ENCODE measurements at places on chromosomes 3 and 15.

GRCh38 chr15:88202231-88202630 is 54.3 kb downstream of the NTRK3 start:
- DNase-seq, result no peak

GRCh38 chr15:84402856-84403608 is 167.5 kb downstream of the GOLGA6L4 start:
- DNase-seq, result no peak

GRCh38 chr3:112973325-112974177 is 1.4 kb downstream of the CD200R1 start:
- DNase-seq, result no peak

DNA sequence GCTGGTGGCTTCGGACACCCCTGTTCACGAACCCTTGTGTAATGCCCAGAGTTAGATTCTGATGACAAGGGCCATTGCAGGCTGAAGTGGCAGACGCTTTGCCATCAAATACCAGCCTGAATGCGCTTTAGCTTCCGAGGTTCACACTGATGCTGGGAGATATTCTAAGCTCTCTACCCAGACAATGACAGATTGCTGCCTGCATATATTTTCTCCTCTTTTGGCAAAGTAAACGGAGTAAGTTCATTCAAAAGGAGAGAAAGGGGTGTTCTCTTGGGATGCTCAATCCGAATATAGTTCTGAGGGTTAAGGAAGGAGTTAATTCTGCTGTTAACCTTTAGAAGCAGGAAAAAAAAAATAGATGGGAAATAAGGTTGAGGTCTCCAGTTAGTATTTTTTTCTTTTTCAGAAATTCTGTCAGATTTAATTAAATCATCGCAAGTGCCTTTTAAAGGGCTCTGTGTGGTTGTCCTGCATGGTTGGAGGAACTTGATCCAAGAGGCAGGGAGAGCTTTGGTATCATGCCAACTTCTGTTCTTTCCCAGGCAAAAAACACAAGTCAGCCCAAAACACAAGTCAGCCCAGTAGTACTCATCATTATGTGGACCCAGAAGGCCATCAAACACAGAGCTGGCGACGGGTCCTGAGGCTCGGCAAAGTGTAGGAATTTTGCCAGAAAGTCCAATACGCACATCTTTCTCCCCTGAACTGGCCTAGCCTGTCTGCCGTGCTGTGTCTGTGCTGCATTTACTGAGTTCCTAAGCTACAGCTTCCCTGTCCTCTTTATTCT is 70.9 kb upstream of the ST8SIA2 start:
- no peak for DNase-seq

GRCh38 chr3:45746777-45747622 is 49.3 kb downstream of the SLC6A20 start:
- DNase-seq, result no peak

DNA sequence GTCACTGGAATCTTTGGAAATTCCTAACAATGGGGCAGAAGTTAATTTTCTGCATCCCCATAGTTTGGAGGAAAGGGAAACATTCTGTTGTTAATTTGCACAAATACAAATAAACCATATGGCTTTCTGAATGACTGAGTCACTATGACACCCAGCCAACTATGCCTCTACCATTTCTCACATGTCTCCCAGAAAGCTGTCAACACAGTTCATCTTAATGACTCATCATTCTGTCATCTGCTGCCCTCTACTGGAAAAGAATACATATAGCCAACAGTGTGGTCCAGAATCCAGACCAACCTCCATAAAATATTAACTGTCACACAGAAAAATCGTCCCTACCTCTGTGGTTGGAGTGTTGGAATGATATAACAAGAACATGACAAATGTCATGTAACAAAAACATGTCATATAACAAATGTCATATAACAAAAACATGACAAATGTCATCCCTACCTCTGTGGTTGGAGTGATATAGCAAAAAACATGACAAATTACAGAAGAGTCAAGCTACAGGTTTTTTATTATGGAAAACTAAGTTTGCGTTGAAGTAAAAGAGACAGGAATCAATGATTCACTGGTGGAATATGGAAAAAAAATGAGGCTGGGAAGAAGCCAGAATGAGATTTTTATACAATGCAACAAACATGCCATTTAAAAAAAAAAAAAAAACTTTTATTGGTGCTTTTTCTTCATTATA is 47.7 kb upstream of the GYG1 start:
- DNase-seq, result peak; percentile 90

GRCh38 chr3:111610189-111610588 is 15.0 kb upstream of the ZBED2 start:
- DNase-seq, result no peak

DNA sequence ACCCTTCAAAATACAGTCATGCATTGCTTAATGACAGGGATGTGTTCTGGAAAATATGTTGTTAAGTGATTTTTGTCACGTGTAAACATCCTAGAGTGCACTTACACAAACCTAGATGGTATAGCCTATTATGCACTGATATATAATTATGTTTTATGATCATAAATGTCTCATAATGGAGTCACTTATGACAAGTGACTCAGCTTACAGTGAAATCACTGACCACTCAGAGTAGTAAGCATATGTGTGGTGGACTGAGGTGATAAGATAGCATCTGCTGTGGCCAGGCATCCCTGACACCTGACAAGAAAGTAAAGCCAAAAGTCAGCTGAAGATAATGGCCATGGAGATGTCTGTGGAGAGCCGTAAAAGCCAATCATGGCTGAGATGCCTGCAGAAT is 5.4 kb downstream of the ACAD11 start:
- DNase-seq, result no peak

DNA sequence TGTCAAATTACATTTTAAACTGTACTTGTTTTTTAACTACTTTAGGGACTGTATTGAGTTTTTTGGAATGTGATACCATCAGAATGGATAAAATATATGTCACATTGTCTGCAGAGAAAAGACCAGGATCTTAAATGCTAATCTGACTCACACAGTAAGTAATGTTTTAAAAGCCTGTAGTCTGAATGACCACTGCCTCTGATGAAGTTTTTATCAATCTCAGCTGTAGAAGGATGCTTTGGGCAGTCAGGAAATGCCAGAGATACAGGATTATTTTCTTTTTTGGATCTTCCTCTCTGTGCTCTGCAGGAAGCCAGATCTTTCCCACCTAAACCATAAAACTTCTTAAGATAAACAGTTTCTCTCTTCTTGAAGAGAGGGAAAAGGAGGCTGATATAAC is 73.1 kb upstream of the PRTG start:
- peak; percentile 8 for DNase-seq

GRCh38 chr15:71932689-71933088 is 122.3 kb downstream of the NR2E3 start:
- DNase-seq, result no peak

DNA sequence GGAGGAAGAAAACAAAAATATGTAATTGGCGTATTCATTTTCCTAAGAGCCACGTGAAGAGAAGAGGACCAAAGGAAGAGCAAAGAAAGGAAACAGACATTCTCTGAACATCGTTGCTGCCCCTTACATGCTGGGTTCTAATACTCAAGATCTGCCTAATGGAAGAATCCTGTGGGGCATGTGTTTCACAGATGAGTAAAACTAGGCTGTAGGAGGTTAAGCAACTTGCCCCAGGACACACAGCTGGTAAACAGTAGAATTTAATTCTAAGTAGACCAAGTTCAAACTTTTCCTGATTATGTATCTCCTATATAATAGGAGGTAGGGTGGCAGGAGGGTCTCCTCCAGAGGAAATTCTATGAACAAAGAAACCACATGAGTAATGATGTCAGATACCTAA is 106.1 kb upstream of the TNFAIP8L3 start:
- no peak for DNase-seq

Data from cardiac fibroblast (primary cell).